ENCODE measurements at places on chromosomes 4 and X.

GRCh38 chr4:56217343-56217890 is 169.9 kb downstream of the AASDH start:
- no peak for DNase-seq

DNA sequence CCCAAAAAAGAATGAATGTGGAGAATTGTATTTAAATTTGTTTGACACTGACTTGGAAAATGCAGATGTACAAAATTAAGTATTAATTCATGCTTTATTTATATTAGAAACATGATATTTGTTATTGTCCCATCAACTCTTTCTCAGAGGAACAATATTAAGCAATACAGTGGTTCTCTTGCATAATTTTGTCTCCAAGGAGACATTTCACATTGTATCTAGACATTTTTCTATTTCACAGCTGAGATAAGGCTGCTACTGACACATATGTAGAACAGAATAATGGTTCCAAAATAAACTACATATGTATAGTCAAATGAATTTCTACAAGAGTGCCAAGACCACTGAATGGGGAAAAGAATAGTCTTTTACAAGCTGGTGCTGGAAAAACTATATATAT is 427.9 kb upstream of the SPANXN1 start:
- no peak for DNase-seq

GRCh38 chr4:81040012-81040659 is 9.6 kb downstream of the BMP3 start:
- DNase-seq, result no peak

DNA sequence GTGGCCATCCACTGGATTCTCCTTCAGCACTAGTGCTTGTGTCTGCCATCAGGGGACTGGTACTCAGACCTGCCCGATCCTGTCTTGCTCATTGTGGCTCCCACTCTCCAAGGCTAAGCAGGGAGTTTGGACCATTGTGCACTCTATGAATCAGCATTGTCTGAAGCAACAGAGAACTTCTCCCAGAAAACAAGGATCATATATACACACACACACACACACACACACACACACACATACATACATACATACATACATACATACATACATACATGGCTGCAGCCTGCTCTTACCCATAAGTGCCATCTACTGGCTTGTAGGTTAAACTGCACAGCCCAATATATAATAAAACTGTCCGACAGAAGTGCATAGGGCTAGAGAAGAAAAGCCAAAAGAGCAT is 345.3 kb upstream of the LCORL start:
- DNase-seq, result no peak

- DNase-seq, result peak; percentile 88
These were observed at the start of gene SYN1 for GRCh38 chrX:47619486-47620302. Gene SYN1, minus strand, starts transcription at chrX:47619857. Its CDS starts 129 bp downstream, at chrX:47619728.

DNA sequence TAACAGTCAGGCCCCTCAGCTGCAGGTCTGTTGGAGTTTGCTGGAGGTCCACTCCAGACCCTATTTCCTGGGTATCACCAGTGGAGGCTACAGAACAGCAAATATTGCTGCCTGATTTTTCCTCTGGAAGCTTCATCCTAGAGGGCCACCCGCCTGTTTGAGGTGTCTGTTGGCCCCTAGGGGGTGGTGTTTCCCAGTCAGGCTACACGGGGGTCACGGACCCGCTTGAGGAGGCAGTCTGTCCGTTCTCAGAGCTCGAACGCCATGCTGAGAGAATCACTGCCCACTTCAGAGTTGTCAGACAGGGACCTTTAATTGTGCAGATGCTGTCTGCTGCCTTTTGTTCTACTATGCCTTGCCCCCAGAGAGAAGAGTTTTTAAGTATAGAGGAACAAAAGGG is 160.8 kb downstream of the DKK2 start:
- no peak for DNase-seq

GRCh38 chr4:77127837-77128621 is 29.0 kb upstream of the CCNG2 start:
- DNase-seq, result no peak

DNA sequence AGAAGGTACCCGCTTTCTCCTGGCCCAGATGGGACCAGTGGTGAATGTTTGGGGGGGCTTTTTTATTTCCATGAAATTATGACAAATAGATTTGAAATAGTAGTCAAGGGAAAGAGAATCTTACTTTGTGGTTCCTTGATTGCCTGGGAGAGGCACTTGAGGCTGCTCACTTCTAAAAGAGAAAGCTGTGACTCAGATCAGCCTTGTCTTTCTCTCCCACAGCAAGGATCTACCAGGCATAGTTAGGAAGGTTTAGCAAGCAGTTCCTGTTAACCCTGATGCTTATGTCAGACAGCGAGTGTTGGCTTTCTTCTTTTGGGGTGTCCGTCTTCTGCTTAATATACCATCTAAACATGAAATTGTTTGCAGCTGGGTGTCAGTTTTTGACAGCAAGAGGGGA is 114.5 kb downstream of the TSPAN7 start:
- DNase-seq, result no peak

- DNase-seq, result no peak
These were observed 139.5 kb downstream of the ANKRD50 start for GRCh38 chr4:124573056-124573455.

- DNase-seq, result no peak
These were observed 467.4 kb downstream of the TRIML1 start for GRCh38 chr4:188606635-188607034.

DNA sequence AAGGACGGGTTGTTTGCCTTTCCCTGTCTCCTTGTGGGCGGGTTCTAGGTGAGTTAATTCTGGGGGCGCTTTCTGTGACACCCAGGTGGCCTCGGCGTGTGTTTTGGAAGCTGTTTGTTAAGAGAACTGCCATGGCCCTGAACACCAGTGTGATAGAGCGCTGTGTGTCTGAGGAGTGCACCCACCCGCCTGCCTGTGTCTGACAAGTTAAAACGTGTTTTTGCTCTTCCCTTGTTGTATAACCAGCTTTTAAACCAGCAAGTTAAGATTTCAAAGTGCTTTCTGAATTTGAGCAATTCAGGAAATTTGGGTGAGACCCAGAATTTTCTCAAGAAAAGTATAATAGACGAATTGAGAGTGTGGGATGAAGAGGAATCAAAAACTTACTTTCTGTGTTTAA is 55.2 kb upstream of the HGFAC start:
- DNase-seq, result no peak

DNA sequence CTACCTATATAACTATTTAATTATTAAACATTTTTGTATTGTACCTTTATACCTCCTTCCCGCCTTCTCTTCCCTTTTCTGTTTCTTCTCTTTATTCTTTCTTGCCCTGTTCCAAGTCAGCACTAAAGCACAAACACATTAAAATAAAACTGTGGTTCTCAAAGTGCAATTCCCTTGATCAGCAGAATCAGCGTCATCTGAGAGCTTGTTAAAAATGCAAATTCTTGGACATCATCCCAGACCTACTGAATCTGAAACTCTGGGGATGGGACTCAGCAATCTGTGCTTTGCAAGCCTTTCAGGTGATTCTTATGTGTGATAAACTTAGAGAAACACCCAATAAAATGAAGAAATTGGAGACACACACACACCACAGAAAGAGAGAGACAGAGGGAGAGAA is 178.4 kb upstream of the BMP3 start:
- no peak for DNase-seq

- no peak for DNase-seq
These were observed 239.2 kb upstream of the DDX53 start for GRCh38 chrX:22760513-22761057.

- DNase-seq, result no peak
These were observed 22.4 kb downstream of the TMEM33 start for GRCh38 chr4:41957634-41958033.

DNA sequence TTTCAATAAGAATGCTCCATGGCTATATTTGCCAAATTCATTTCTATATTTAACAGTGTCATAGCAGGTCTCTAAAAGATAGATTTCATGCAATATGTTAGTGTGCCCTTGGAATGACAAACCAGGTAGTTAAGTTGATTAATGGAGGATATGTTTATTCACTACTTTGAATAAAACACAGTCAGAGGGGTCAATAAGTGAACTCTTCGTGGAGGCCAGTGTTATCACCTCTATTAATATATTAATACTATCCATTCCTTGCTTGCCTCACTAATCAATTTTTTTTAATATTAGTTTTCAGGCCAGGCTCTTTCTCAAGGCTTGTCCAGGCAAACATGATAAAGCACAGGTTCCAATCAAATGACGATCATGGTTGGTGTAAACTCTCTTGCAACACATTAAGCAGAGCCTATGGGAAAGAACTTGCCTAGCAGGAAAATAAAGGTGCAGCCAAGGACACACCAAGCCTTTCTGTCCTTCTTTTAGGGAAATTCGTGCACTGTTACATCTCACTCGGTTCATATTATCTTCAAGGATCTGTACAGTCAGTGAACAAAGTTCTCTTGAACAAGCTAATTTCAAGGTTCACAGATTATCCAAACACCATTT is 144.7 kb downstream of the DCK start:
- no peak for DNase-seq

DNA sequence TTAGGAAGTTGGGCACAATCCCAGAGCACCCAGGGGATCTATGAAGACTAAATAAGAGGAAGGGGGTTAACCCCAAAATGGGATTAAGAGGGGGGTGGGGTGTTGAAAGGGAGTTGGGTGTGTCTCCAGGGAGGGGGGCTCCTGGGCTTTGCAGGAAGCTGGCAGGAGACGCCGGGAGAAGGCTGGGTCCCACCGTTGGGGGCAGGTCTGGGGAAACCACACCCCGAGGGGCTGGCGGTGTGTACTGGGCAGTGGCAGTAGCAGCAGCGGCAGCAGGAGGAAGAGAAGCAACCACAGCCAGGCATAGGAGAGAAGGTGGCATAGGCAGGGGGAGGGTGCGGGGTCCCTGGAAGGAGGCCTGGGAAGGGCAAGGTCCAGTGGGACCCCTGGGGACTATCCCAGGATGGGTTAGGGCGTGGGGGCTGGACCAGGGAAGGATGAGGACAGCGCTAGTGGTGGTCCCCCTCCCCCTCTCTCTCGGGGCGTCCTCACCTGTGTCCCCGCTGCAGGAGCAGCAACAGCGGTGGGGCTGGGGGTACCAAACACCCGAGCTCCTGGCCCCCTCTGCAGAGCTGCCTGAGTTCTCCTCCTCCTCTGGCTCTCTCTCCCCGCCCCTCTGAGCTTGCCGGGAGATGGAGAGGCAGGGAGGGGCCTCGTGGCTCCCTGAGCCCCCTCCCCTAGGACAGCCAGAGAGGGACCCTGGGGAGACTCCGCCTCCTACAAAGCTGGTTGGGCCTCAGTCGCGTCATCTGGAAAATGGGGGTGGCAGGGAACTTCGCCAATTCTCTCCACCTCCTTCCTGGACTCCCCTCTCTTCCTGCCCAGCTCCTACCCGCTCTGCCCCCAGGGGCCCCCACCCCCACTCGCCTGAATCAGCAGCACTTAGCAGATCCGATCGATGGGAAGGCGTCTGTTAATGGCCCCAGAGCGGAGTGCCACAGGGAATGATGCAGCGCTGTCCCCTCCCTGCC is at the start of gene KCND1:
KCND1 (minus strand) TSS at position 596 of the 971 bp plus-strand sequence. CDS start 1,573 bp downstream, outside the sequence.
- peak; percentile 42 for DNase-seq

- no peak for DNase-seq
These were observed 15.7 kb downstream of the FOXR2 start for GRCh38 chrX:55638933-55639332.

- DNase-seq, result no peak
These were observed 584 bp upstream of the TMEM165 start for GRCh38 chr4:55395218-55395528.

DNA sequence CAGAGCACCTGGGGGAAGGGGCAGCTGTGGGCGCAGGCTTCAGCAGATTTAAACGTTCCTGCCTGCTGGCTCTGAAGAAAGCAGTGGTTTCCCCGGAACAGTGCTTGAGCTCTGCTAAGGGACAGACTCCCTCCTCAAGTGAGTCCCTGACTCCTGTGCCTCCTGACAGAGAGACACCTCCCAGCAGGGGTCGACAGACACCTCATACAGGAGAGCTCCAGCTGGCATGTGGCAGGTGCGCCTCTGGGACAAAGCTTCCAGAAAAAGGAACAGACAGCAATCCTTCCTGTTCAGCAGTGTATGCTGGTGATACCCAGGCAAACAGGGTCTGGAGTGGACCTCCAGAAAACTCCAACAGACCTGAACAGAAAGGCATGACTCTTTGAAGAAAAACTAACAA is 68.1 kb downstream of the ZC4H2 start:
- no peak for DNase-seq

- no peak for DNase-seq
These were observed 119.4 kb downstream of the AFAP1 start for GRCh38 chr4:7820031-7820818.

GRCh38 chrX:72025236-72025770 is 106.4 kb downstream of the RTL5 start:
- DNase-seq, result no peak

DNA sequence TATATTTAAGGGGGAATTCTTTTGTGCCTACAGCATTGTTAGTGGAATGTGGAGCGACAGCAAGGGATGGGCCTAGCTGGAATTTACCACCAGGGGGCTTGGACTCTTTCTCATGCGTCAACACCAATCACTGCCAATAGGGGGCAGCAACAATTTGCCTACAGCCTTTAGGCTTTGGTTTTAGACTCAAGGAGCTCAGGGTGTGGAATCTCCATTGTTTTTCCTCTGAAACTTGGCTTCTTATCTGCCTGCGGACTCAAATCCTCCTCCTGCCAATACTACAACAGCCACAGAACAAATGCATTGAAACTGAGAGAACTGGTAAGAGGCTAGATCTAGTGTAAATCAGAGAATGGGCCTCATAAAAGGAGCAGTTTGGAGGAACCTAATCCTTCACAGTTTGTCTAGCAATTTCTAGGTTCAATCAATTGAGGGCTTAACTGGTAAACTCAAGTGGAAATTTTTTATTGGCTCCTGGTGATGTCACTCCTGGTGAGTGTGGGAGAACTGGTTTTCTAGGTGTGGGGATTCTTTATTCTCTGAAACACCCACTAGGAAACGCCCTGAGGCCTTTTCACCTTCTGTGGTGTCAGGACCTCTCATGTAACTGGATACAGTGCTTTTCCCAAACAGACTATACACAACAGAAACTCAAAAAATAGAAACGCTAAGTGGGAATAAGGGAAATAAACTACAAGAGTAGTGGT is 27.9 kb upstream of the TMSB4X start:
- no peak for DNase-seq

- DNase-seq, result no peak
These were observed 16.3 kb upstream of the FAT1 start for GRCh38 chr4:186739802-186740434.

GRCh38 chrX:130139474-130140201 is 26.0 kb downstream of the AIFM1 start:
- no peak for DNase-seq

DNA sequence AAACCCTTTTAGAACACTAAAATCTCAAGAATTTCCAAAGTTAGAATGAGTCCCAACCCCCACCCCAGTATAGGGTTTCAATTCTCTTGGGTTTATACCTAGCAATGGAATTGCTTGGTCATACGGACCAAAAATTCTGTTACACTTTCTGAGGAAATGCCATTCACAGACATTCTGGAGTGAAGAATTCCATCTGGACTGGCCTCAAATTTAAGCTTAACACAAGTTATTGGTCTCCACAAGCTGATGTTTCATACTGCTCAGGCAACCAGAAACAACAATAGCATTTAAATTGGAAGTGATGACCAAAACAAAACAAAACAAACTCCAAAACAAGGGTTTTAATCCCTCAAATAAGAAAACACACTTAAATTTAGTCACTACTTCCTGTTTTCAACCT is 51.1 kb downstream of the GPC4 start:
- DNase-seq, result no peak

All from left ventricle myocardium superior (tissue), 1 donor.